Transverse colon (tissue), 4 donors: ENCODE measurements at places on chromosomes 11 and 22. TPM values are rescaled to one million over a fixed set of nuclear protein-coding genes. Genes with fewer than 3 reads are reported as not detected.
A peak's percentile ranks its signal among the peaks of the same experiment; 100 is the strongest.

Gene OR10A3
- not detected for total RNA-seq

Gene NLRP14
- total RNA-seq: not detected

Gene KCNQ1
- total RNA-seq: 22.0 TPM

Gene APLNR
- not detected for total RNA-seq

DNA sequence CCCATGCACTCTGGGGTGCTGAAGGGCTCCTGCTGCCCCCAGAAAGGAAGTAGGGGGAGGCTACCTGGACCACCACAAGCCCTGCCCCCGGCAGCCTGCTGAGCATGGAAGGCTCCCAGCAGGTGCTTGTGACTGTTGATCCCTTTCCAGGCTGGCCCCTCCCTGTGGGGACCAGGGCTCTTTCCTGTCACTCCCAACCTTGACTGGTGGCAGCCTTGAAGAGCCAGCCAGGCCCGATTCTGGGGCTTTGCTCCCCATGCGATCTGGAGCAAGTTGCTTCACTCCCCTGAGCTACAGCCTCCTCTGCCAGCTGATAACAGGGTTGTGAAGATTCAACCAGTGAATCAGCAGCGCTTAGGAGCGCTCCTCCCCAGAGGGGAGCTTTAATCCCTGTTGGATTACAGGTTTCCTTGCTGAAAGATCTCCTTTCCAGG lies 4.6 kb upstream of the CST6 start:
- H3K4me3 ChIP-seq: no peak overlapping the region
- peaks cover 8% of the 10 kb centered on the region for H3K4me1 ChIP-seq
- H3K36me3 ChIP-seq: no peaks in the 10 kb centered on the region
- peaks cover 20% of the 10 kb centered on the region for H3K27me3 ChIP-seq
- no peak for DNase-seq

- H3K36me3 ChIP-seq: no peaks in the 10 kb centered on the region
- no peak for DNase-seq
- no peaks in the 10 kb centered on the region for H3K27me3 ChIP-seq
- H3K4me3 ChIP-seq: no peak overlapping the region
- no peak overlapping the region for H3K27ac ChIP-seq
- H3K4me1 ChIP-seq: peaks cover 10% of the 10 kb centered on the region
Measured at GRCh38 chr11:111339758-111340388, 39.2 kb downstream of the POU2AF1 start.

DNA sequence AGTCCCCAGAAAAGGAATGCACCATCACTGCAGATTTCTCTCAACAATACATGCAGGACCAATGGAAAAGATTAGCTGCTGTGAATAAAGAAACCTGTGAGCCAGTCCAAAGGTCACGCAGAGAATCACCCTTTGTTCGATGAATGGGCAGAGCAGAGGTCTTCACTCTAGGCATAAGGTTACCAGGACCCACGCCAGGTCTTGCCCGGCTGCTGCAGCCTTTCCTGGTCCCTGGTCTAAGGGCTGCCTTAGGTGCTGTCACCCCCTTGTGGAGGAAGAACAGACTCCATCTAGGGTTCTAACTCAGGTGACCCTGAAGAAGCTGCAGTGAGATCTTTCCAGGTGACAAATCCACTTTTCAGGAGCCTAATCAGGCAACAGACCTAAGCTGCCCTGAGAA lies 29.0 kb upstream of the NAP1L4 start:
- peaks cover 7% of the 10 kb centered on the region for H3K4me1 ChIP-seq
- H3K27me3 ChIP-seq: no peaks in the 10 kb centered on the region
- DNase-seq: peak; percentile 61
- H3K27ac ChIP-seq: no peak overlapping the region

- peaks cover 14% of the 10 kb centered on the region for H3K4me1 ChIP-seq
- H3K4me3 ChIP-seq: no peak overlapping the region
- no peaks in the 10 kb centered on the region for H3K27me3 ChIP-seq
- H3K27ac ChIP-seq: peak overlapping the region; percentile 50
Measured at GRCh38 chr22:45235101-45235777, 5.5 kb downstream of the KIAA0930 start.
